Activated CD4-positive, CD25-positive, alpha-beta regulatory T cell treated with anti-CD3 and anti-CD28 coated beads, Interleukin-2, amount 50 U/mL, for 16 hours (primary cell): ENCODE measurements at places on chromosomes 7 and 10.

GRCh38 chr7:148729984-148730733, 31.5 kb downstream of the CUL1 start:
- no peak for DNase-seq

- DNase-seq = no peak
Measured at GRCh38 chr7:154937837-154938236, 65.1 kb downstream of the PAXIP1 start.

- no peak for DNase-seq
Measured at GRCh38 chr10:93463723-93464476, 18.2 kb downstream of the MYOF start.

GRCh38 chr7:20165146-20165510, 52.1 kb downstream of the MACC1 start:
- no peak for DNase-seq

GRCh38 chr10:62614389-62615157, 189.9 kb upstream of the ADO start:
- no peak for DNase-seq

GRCh38 chr10:46239247-46239646, 47.5 kb upstream of the ANTXRL start:
- no peak for DNase-seq

DNA sequence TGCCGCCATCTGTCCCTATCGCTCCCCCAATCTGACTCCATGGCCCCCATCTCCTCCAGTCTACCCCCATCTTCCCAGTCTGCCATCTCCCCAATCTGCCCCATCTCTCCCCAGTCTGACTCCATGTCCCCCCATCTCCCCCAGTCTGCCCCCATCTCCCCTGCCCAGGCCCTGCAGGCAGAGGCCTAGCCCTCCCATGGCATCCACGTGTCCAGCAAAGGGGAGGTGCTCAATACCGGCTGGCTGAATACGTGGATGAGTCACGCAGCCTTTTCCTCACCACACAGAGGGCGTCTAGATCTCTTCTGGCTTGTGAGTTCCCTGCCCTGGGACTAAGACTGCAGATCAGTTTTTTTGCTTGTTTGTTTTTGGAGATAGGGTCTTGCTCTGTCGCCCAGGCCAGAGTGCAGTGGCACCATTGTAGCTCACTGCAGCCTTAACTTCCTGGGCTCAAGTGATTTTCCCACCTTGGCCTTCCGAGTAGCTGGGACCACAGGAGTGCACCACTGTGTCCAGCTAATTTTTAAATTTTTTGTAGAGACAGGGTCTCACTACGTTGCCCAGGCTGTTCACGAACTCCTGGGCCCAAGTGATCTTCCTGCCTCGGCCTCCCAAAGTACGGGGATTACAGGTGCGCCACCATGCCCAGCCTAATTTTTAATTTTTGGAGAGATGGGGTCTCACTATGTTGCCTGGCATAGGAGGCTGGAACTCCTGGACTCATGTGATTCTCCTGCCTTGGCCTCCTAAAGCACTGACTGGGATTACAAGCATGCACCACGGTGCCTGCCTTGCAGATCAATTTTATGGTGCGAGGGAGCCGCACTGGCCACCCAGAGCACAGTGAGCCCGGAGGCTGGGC, 15.3 kb upstream of the GPR146 start:
- peak; percentile 19 for DNase-seq

DNA sequence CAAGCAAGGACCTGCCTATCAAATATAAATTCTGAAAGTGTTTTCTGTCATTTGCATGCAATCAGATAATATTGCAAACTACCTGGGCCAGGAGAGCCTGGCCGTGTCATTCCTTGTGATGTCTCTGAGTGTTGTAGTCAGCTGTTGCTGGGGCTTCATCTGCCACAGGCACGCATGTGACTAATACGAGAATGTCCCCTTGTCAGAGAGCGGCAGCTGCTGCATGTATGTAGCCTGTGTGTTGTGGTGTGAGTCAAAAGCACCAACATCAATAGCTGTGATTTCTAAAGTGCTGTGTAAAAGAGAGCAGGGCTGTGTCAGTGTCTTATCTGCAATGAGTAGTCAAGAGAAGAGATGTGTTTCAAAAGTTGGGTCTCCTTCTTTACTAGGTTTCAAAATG, 155.4 kb downstream of the POU6F2 start:
- no peak for DNase-seq

DNA sequence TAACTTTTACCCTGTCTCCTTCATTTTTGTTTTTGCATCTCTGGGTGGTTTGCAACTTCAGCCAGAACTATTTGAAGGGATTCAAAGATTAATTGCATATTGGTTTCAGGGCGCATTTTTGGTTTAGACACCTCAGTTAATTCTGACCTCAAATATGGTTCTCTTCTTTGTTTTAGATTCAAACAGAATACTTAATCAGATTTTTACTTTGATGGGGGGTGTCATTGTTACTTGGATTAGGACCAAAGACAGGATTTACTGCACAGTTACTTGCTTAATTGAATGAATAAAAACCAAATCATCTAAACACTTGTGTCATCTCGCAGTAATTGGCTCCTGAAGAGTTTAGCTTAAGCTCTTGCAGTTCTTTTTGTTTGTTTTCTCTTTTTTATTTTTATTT, 100.9 kb downstream of the PHTF2 start:
- no peak for DNase-seq

DNA sequence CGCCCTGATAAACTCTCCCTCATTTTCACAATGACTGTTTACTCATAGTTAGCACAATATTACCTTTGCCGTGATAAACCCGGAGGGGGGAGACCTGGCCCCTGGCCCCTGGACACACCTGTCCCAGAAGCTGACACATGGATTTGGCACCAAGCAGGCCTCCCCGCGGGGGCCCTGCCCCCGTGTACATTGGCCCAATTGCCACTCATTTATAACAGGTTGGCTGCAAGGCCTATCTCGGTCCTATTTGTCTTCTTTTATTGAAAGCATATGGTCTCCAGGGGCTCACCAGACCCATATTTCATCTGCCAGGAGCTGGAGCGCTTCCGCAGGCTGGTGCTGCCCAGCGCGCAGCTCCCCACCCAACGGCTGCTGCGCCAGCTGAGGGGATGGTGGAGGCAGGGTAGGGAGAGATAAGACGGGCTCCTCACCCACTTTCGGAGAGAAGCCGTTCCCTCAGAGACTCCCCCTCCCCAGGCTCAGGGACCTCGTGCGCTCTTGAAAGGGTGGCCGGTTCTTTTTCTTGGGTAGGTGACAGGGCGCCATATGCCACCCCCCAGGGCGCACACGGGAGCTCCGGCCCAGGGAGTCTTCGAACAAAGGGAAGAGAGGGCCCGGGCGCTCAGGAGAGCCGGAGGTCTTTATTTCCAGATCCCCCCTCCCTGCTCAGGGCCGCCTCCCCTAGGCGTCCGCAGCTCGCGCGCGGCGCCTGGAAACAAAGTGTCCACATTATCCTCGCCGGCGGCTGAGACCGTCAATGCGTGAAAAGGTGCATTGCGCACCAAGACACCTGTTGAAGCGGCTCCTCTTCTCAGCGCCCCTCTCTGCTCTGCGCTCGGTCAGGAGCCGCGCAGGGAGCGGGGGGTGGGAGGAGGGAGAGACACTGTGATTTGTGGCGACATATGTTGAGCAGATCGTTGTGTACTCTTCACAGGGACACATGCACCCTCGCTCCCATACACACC, 4.3 kb upstream of the NEUROG3 start:
- DNase-seq = no peak

DNA sequence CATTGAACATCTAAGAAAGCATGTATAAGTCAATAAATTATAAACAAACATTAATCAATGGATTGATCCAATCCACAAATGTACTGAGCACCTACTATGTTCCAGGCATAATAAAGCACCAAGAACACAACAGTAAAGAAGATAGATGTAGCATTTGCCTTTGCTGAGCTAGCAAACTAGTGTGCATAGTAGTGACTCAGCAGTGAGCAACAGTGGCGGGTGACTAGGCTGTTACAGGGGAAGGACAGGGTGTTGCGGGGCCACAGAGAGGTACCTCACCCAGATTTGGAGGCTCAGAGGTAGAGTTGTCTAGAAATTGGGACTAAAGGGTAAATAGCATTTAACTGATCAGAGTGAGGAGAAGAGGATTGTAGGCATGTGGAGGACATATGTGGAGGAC, 83.6 kb downstream of the NXPH1 start:
- DNase-seq = no peak
